Activated naive CD4-positive, alpha-beta T cell treated with anti-CD3 and anti-CD28 coated beads for 36 hours (primary cell): ENCODE measurements at places on chromosomes 2 and 18.

DNA sequence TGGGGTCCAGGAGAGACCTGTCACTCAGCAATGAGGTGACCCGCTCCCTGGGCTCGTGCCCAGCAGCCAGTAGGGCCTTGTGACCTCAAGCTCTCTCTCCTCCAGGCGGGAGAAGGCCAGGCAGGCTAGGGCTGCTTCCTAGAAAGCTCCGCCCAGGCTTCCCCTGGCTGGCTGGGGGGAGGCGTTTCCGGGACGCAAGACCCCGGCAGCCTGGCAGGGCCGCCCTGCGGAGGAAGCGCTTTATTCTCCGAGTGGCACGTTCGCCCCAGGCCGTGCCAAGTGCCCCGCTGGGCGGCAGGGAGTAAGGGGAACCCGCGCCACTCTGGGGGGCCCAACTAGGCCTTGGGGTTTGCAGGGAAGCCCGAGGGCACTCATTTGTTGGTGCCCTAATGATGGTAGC, 21.2 kb upstream of the EPAS1 start:
- no peak for DNase-seq
- H3K27ac ChIP-seq = no peak overlapping the region
- no peak overlapping the region for H3K4me3 ChIP-seq
- H3K36me3 ChIP-seq = no peaks in the 10 kb centered on the region
- peaks cover 12% of the 10 kb centered on the region for H3K27me3 ChIP-seq
- H3K4me1 ChIP-seq = peaks cover 2% of the 10 kb centered on the region

GRCh38 chr18:59767732-59768131, 70.5 kb upstream of the CCBE1 start:
- H3K27me3 ChIP-seq = peaks cover 13% of the 10 kb centered on the region
- no peak overlapping the region for H3K27ac ChIP-seq
- H3K4me1 ChIP-seq = no peaks in the 10 kb centered on the region
- no peak for DNase-seq
- H3K36me3 ChIP-seq = no peaks in the 10 kb centered on the region

- H3K27ac ChIP-seq = no peak overlapping the region
- H3K4me1 ChIP-seq = peaks cover 18% of the 10 kb centered on the region
- H3K4me3 ChIP-seq = no peak overlapping the region
- no peak for DNase-seq
Observed at GRCh38 chr18:48997985-48998831, 47.4 kb upstream of the SMAD7 start.

DNA sequence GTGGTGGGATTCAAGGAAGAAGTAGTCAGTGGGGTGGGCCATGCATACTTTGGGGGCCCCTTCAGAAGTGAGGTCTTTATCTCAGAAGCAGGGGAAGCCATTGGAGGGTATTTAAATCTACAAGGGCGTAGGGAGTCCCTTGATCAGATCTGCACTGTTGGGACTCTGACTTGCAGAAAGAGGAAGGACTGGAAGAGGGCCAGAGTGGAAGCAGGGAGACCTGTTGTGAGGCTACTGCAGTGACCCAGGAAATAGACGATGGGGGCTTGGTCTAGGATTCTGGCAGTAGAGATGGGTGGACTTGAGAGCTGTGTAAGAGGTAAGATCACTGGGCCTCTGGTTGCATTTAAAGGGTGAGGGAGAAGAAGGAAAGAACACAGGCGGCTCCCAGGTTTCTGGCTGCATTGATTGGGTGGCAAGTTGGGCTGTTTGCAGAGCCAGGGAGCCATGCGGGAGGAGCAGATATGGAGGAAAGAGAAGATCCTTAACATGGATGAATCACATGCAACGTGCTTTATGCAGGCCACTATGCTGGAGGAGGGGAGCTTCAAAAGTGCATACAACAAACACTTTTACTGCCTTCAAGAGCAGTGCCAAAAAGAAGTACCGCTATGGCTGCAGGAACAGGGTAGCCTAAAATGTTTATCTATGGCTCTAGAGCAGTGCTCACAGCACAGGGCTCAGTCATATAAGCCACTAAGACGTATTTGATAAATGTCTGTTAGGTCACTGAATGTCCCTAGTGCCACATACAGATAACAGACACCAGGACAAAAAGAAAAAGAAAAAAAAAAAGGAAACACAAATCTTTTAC, 2.3 kb downstream of the SFXN5 start:
- H3K4me3 ChIP-seq = peak overlapping the region; percentile 88
- no peak overlapping the region for H3K27ac ChIP-seq

- no peaks in the 10 kb centered on the region for H3K27me3 ChIP-seq
- no peak overlapping the region for H3K4me3 ChIP-seq
- no peaks in the 10 kb centered on the region for H3K36me3 ChIP-seq
- no peaks in the 10 kb centered on the region for H3K4me1 ChIP-seq
- no peak overlapping the region for H3K27ac ChIP-seq
Observed at GRCh38 chr18:42813570-42813969, 301.9 kb downstream of the RIT2 start.

DNA sequence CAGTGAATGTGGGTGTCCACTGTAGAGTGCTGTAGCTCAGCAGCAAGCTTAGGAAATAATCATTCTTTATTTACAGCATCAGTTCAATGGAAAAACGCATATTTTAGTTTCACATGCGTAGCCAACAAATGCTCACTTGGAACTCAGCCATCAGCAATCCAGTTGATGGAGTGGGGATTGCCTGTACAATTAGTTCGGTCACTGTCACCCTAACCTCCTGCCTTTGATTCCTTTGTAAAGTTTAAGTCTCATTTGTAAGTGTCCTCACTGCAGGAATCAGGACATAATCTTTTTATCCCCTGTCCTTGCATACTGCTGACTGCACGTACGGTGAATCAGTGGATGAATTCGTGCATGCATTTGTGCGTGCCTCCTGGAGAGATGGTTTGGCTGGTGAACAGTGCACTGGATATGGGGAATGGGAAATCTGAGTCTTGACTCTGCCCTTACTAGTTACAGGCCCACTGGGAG, 55.9 kb downstream of the RAB31 start:
- H3K27ac ChIP-seq = no peak overlapping the region
- H3K27me3 ChIP-seq = no peaks in the 10 kb centered on the region

DNA sequence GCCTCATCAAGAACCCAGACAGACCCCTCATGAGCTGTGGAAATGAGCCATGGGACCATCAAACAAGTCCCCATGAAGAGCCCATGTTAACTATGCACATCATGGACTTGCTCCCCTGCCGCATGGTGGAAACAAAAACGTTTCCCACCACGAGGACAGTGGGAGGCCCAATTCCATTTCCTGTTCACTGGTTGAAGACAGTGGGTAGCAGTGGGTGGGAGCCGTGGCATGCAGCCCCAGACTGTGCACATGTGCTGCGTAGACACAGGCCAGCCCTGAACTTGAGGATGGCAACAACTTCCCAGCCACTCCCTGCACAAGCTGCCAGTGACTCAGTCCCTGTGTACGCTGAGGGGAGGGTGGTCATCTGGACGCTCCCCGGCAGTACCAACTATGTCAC, 108.4 kb upstream of the LMAN1 start:
- H3K36me3 ChIP-seq = no peaks in the 10 kb centered on the region
- no peak overlapping the region for H3K27ac ChIP-seq
- peaks cover 10% of the 10 kb centered on the region for H3K27me3 ChIP-seq
- H3K4me1 ChIP-seq = no peaks in the 10 kb centered on the region

GRCh38 chr2:64244037-64244416, 99.8 kb upstream of the PELI1 start:
- H3K27me3 ChIP-seq = no peaks in the 10 kb centered on the region
- no peaks in the 10 kb centered on the region for H3K4me1 ChIP-seq
- H3K36me3 ChIP-seq = no peaks in the 10 kb centered on the region
- no peak for DNase-seq
- no peak overlapping the region for H3K4me3 ChIP-seq

DNA sequence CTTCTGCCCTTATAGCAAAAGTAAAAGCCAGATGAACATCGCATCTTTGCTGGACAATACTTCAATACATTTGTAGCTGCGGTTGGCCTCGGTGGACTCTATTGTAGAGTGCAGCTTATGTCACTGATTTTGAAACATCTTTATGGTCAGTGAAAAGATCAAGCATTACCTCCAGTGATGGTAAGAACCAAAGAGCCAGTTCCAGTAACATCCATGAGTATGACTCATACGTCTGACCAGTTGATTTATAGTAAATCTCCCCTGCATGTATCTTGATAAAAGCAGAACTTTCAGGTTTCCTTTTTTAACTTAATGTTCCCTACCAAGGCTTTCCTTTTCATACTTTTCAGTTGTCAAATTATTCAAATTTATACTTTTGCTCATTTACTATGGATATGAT, 119.2 kb upstream of the HNRNPA3 start:
- H3K27me3 ChIP-seq = peaks cover 5% of the 10 kb centered on the region
- no peak overlapping the region for H3K4me3 ChIP-seq
- no peaks in the 10 kb centered on the region for H3K4me1 ChIP-seq
- H3K36me3 ChIP-seq = no peaks in the 10 kb centered on the region

GRCh38 chr2:152247337-152247695, 71.8 kb upstream of the STAM2 start:
- peaks cover 22% of the 10 kb centered on the region for H3K27me3 ChIP-seq
- no peak overlapping the region for H3K27ac ChIP-seq
- no peaks in the 10 kb centered on the region for H3K4me1 ChIP-seq
- H3K36me3 ChIP-seq = no peaks in the 10 kb centered on the region
- H3K4me3 ChIP-seq = no peak overlapping the region
- no peak for DNase-seq

GRCh38 chr2:66576561-66577320, 141.8 kb downstream of the MEIS1 start:
- peaks cover 53% of the 10 kb centered on the region for H3K27me3 ChIP-seq
- DNase-seq = no peak
- peaks cover 15% of the 10 kb centered on the region for H3K4me1 ChIP-seq
- H3K36me3 ChIP-seq = no peaks in the 10 kb centered on the region
- H3K4me3 ChIP-seq = no peak overlapping the region

- no peak overlapping the region for H3K4me3 ChIP-seq
- no peaks in the 10 kb centered on the region for H3K27me3 ChIP-seq
- no peaks in the 10 kb centered on the region for H3K4me1 ChIP-seq
- H3K36me3 ChIP-seq = no peaks in the 10 kb centered on the region
Observed at GRCh38 chr2:83186105-83186760, 1272.8 kb downstream of the SUCLG1 start.

- H3K4me3 ChIP-seq = no peak overlapping the region
- H3K36me3 ChIP-seq = peaks cover 8% of the 10 kb centered on the region
- H3K27ac ChIP-seq = no peak overlapping the region
- no peaks in the 10 kb centered on the region for H3K4me1 ChIP-seq
Observed at GRCh38 chr2:168118733-168119514, 128.5 kb downstream of the STK39 start.

GRCh38 chr2:241359481-241360045, 3.5 kb downstream of the FARP2 start:
- H3K27me3 ChIP-seq = no peaks in the 10 kb centered on the region
- H3K27ac ChIP-seq = no peak overlapping the region
- H3K36me3 ChIP-seq = peaks cover 3% of the 10 kb centered on the region
- H3K4me1 ChIP-seq = peaks cover 19% of the 10 kb centered on the region
- H3K4me3 ChIP-seq = no peak overlapping the region
- no peak for DNase-seq
